ENCODE measurements at places on chromosomes 2 and 18.

GRCh38 chr18:76397631-76398030, 97.4 kb downstream of the ZNF516 start:
- DNase-seq = no peak

DNA sequence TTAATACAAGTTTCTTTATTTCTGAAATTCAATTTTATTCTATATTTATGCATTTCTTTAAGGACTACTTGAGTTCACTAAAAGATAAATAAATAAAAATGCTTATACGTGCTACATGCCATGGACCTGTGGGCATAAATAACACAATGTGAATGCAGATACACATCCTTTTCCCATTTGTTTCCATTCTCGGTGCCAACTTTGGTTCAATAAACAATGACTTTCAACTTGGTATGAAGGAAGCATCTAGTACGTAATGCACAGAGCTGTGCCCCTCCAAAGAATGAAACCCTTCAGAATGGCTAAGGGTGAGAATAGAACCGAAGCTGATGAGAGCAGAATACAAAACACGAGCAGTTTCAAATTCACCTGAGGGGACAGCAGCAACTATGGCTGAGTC, 409.3 kb downstream of the MTX2 start:
- DNase-seq = no peak

DNA sequence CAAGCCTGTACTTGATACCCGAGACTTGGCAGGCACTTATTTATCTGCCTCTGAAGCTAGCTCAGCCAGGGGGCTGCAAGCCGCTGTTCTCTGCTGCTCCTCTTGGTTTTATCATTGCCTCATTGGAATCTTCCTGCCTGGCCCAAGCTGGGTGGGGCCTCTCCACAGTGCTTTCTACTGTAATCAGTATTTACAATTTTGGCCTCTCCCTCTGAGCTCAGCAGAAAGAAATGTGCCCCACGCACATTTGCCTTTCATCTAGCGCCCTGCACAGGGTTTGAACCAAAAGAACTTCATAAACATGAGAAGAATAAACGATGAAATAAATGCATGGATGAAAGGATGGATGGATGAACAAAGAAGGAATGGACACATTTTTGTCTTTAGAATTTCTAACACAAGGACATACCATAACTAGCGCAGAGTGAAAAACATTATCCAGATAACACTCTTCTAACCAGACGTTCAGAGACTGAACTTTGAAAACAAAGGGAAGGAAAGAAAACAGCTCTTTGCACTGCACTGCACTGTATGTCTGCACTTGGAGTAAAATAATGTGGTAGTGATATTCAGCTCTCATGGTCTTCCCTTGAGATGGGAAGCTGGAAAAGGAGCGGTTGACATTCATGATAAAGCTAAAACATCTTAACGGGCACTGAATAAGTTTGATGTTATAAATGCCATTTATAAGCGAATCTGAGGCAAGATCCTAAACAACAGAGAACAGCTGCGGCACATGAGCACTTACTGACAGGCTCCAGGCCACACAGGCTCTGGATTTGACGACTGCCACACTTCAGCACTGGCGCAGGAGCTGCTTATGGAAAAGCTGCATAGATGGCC, 86.8 kb upstream of the SP3 start:
- peak; percentile 45 for DNase-seq

- DNase-seq = no peak
Measured at GRCh38 chr2:46989491-46990230, 74.1 kb upstream of the MCFD2 start.

GRCh38 chr2:102915128-102915527, 153.3 kb downstream of the TMEM182 start:
- DNase-seq = no peak

GRCh38 chr2:96546797-96547196, 10.2 kb downstream of the ARID5A start:
- DNase-seq = no peak

- no peak for DNase-seq
Measured at GRCh38 chr2:85527787-85528186, 11.2 kb upstream of the MAT2A start.

DNA sequence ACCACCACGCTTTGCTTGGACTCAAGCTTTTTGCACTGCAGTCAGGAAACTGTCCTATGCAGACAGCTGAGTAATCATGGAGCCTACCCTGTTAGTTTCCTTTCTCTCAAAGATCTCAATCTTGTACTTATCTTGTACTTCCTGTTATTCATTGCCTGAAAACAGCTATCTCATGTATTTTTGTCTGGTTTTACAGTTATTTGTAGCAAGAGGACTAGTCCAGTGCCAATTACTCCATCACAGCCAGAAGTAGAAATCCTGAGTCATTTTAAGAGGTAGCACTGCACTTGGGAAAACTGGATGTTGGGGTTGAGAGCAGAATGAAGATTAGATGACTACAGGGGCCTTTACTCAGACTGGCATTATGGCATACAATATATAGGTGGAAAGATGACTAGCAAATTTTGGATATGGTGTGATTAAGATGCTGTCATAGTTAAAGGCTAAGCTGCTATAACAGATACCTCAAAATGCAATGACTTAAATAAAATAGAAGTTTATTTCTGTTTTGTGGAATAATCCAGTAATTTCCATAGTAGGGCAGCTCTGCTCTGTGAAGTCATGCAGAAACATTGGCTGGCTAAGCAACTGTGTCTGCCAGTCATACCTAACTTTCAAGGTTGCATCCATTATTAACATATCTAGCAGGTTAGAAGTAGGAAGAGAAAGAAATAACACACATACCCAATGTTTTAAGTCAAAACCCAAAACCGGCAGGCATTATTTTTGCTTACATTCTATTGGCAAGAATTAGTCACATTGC, 21.1 kb upstream of the CHMP3 start:
- DNase-seq = no peak

DNA sequence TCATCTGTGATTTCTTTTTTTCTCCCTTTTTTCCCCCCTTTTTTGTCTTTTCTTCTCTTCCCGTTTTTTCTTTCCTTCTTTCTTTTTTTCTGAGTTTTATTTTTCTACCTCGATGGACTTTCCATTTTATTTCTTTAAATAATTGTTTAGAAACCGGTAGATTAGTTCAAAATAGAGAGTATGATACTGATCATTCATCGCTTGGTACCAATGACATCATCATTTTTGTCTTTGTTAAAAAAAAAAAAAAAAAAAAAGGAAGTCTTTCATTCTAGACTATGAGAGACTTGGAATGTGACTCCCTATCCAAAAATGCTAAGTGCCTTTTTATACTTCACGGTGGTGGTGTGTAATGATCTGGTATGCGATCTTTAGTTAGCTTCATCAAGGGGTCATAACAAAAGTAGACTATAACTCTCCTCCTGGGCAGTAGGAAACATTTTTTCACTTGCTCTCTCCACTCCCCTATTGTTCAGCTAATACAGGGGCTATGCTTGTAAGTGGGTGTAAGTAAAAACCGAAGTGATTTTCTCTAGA, 1517.5 kb upstream of the ZEB2 start:
- DNase-seq = no peak

DNA sequence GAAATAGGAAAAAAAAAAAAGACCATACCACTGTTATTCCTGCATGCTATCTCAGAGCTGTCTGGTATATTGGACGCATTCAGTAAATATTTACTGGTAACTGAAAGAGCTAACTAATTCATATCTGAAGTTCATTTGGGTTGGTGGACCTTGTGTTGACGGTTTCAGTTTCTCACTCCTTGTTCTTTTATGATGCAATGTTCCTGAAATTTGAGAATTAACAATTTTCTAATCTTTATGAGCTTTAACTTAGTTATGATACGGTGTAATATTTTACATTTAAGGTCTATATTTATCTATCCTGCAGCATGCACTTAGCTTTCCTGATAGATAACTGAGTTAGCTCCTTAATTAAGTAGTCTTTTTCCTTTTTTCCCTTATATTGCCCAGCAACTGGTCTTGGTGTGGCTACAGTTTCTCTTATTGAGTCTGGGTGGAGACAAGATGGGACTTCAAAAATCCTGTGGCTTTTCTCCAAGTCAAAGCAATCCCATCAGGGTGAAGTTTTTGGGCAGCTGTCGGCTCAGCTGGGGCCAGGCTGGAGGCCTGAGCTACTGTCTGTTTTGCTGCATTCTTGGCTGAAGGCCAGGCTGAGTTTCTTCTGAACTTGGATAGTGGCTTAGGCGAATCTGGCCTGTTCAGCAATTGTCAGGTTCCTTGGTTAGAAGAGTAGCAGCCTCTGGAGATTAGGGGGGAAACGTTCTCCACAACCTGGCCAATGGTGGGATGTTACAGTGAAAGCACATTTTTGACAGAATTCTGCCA, 78.4 kb upstream of the MEX3C start:
- DNase-seq = no peak

DNA sequence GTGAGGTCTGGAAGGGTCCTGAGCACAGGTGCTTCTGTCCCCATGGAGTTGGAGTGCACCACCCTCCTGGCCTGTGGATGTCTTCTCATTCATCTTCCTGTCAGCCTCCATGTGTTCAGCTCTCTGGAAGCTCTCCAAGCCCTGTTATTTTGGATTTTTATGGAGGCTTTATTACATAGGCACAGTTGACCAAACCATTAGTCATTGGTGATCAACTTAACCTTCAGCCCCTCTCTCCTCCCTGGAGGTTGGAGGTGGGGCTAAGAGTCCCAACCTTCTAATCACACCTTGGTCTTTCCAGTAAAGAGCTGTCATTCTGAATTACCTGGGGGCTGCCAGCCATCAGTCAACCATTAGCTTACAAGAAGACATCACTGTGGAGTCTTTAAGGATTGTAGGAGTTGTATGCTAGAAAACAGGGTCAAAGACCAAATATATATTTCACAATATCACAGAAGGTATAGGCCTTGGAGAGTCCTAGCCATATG, 7.5 kb upstream of the MCFD2 start:
- no peak for DNase-seq

- no peak for DNase-seq
Measured at GRCh38 chr2:95356821-95357700, 45.4 kb upstream of the FAHD2A start.

DNA sequence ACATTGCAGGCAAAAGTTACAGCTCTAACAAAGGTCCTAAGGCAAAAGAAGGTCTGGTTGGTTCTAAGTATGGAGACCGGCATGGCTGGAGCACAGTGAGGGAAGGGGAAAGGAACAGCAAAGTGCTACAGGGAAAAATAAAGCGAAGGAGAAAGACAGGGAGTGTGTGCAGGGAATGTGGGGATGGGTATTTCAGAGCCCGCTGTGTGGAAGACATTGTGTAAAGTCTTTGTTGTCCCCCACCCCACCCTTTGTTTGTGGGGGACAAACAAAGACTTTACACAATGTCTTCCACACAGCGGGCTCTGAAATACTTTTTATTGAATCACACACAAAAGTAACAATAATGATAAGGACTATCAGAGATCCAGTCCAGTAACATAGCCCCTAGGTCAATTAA, 28.9 kb upstream of the C2orf15 start:
- no peak for DNase-seq

DNA sequence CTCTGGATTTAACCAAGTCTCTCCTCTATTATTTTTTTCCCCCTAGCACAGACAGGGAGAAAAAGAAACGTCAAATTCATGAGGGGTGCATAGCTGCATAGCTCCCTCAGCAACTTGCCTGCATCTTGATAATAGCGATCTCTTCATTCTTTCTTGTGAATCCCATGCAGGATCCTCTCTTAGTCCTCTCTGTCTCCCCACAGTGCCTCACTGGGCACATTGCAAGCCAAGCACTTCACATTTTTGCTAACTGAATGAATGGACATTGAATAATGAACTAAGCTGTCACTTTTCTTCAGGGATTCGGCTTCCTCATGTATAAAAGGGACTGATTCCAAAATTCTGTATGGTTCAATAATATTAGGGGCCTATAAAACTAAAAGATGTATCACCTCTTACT, 2.9 kb upstream of the EPB41L3 start:
- DNase-seq = peak; percentile 34

- no peak for DNase-seq
Measured at GRCh38 chr2:232770207-232770606, 6.2 kb downstream of the KCNJ13 start.

DNA sequence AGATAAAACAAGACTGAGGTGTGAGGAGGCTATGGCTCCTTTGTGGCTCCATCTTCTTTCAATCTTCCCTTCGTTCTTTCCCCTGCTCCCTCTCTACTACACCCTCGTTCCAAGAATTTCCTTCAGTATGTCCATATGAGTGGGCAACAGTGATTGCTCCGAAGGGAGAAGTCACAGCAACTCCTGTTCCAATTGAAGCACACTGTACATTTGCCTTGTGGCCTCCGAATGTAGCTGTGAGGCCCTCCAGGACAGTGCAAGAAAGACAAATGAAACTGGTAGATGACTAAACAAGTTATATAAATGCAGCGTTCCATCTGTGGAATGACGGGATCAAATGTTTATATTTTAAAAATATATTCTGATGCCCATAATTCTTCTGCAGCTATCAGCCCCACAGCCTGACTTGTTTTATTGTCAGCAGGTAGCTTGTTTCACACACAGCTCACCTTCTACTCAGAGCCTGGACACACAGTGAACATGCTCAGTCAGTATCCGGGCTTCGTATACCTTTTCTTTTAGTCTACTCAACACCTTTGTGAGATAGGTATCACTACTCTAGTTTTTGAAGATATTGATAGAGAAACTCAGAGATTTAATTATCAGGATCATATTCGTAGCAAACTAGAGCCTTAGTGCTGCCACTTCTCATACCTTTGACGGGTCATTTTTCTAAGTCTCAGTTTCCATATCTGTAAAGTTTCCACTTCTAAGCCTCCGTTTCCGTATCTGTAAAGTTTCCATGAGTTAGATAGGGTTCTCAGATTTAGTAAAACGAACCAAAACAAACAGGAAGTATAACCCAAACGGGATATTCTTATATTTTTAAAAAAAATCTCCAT, 216.7 kb upstream of the STON1 start:
- DNase-seq = no peak

DNA sequence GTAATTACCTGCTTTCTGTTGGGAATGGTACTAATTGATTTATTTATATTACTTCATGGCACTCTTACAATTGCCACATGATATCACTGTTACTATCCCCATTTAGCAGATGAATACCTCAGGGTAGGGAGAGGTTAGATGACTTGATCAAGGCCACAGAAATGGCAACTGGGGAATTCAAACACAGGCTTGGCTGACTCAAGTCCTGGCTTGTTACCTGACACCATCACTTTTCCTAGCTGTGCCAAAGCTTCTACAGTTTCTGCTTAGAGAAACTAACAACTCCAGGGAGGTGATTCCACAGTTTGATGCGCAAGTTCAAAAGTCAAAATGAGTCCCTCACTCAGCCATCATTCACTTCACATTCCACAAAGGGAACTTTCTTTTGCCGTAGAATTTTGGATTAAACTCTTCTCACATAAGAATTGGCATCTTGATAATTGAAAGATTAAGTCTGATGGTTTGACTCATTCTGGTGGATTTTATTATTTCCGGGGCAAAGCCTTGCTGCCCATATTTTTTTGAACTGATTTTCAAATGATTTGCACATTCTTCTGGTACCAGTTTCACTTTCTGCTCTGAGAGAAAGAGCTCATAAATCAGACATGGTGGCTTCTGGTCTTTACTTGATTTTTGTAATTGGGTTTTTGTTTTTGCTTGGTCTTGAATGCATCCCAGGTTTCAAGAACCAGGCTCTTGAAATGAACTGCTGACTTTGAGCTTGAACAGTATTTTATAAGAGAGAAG, 656.8 kb downstream of the BCL11A start:
- DNase-seq = no peak
